ENCODE measurements at places on chromosomes 16 and 17.

DNA sequence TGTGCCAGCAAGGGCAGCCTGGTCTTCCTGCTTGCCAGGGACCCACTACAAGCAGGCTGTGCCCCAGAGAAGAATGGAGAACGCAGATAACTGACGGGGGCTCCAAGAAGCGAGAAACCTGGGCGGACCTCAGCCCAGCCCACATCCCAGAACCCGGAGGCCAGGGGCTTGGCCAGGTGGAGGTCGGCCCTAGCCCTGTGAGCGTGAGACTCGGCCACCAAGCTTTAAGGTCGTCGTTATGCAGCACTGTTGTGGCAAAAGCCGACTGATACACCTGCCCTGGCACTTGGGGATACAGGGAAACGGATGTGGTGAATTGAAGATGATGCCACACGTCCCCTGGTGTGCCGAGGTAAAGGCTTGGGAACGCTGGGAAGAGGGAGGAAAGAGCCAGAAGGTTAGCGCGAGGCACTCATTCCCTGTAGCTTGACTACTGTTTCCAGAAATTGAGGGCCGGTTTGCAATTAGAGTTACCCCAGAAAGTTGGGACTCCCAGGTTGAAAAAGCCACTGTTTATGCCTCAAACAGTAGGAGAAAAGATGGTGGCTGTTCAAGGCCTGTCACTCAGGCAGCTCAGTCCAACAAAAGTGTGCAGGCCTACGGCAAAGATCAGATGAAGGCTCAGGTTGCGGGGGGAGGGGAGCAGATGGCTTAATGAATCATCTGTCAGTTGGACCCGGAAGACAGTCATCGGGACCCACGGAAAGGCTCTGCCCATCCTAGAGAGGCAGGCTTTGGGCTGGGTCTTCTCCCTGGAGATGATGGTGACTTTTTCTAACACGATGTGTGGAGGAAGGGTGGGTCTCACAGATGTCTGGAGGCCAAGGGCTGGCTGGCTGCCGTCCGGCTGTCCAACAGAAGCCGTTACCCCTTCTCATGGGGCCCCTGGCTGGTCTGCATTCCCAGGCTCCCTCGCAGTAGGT lies 45.6 kb upstream of the BAHCC1 start:
- peaks cover 34% of the 10 kb centered on the region for H3K4me1 ChIP-seq
- DNase-seq = no peak
- no peaks in the 10 kb centered on the region for H3K36me3 ChIP-seq
- H3K27me3 ChIP-seq = no peaks in the 10 kb centered on the region
- no peak overlapping the region for H3K27ac ChIP-seq

GRCh38 chr16:31496670-31497069 lies 11.5 kb downstream of the RUSF1 start:
- H3K4me1 ChIP-seq = peaks cover 4% of the 10 kb centered on the region
- H3K27ac ChIP-seq = peak overlapping the region; percentile 39
- H3K4me3 ChIP-seq = no peak overlapping the region
- H3K36me3 ChIP-seq = peaks cover 88% of the 10 kb centered on the region
- DNase-seq = peak; percentile 78
- H3K27me3 ChIP-seq = no peaks in the 10 kb centered on the region

DNA sequence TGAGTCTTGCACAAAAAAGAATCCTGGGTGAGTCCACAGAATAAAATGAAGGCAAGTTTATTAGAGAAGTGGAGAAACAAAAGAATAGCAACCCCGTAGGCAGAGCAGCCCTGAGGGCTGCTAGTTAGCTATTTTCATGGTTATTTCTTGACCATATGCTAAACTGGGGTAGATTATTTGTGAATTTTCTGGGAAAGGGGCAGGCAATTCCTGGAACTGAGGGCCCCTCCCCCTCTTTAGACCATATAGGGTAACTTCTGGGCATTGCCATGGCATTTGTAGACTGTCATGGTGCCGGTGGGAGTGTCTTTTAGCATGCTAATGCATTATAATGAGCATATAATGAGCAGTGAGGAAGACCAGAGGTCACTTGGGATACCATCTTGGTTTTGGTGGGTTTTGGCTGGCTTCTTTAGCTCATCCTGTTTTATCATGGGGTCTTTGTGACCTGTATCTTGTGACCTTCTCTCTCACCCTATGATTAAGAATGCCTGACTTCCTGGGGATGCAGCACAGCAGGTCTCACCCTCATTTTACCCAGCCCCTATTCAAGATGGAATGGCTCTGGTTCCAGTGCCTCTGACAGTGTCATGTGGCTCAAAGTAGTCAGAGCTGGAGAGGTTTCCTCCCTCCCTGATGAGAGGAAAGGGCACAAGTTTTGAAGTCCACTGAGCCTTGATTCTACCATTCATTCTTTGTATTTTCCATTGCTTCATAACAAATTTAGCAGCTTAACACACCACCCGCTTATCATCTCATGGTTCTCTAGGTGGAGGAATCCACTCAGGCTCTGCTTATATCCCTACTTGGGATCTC lies 55.7 kb upstream of the LGALS9 start:
- DNase-seq = no peak
- no peak overlapping the region for H3K4me3 ChIP-seq
- no peaks in the 10 kb centered on the region for H3K27me3 ChIP-seq
- peaks cover 15% of the 10 kb centered on the region for H3K4me1 ChIP-seq

- H3K27me3 ChIP-seq = no peaks in the 10 kb centered on the region
- H3K4me1 ChIP-seq = peaks cover 10% of the 10 kb centered on the region
- no peak overlapping the region for H3K4me3 ChIP-seq
- H3K36me3 ChIP-seq = no peaks in the 10 kb centered on the region
- no peak for DNase-seq
Measured at GRCh38 chr16:82265809-82266208, 95.8 kb upstream of the MPHOSPH6 start.

GRCh38 chr17:1091900-1092299 lies 87.9 kb downstream of the ABR start:
- no peak for DNase-seq
- no peaks in the 10 kb centered on the region for H3K27me3 ChIP-seq
- peaks cover 70% of the 10 kb centered on the region for H3K36me3 ChIP-seq
- H3K4me1 ChIP-seq = peaks cover 18% of the 10 kb centered on the region

- no peak overlapping the region for H3K27ac ChIP-seq
- H3K36me3 ChIP-seq = no peaks in the 10 kb centered on the region
- no peak overlapping the region for H3K4me3 ChIP-seq
- H3K27me3 ChIP-seq = no peaks in the 10 kb centered on the region
Measured at GRCh38 chr16:61836804-61837393, 199.3 kb downstream of the CDH8 start.

GRCh38 chr16:23838485-23839142 lies 2.8 kb downstream of the PRKCB start:
- no peak for DNase-seq
- H3K27ac ChIP-seq = no peak overlapping the region
- no peaks in the 10 kb centered on the region for H3K27me3 ChIP-seq
- H3K4me1 ChIP-seq = peaks cover 31% of the 10 kb centered on the region
- no peak overlapping the region for H3K4me3 ChIP-seq
- no peaks in the 10 kb centered on the region for H3K36me3 ChIP-seq

GRCh38 chr17:50805486-50805885 lies 29.9 kb upstream of the WFIKKN2 start:
- no peaks in the 10 kb centered on the region for H3K36me3 ChIP-seq
- H3K4me3 ChIP-seq = no peak overlapping the region
- no peaks in the 10 kb centered on the region for H3K4me1 ChIP-seq
- no peak overlapping the region for H3K27ac ChIP-seq
- H3K27me3 ChIP-seq = no peaks in the 10 kb centered on the region
- DNase-seq = no peak

DNA sequence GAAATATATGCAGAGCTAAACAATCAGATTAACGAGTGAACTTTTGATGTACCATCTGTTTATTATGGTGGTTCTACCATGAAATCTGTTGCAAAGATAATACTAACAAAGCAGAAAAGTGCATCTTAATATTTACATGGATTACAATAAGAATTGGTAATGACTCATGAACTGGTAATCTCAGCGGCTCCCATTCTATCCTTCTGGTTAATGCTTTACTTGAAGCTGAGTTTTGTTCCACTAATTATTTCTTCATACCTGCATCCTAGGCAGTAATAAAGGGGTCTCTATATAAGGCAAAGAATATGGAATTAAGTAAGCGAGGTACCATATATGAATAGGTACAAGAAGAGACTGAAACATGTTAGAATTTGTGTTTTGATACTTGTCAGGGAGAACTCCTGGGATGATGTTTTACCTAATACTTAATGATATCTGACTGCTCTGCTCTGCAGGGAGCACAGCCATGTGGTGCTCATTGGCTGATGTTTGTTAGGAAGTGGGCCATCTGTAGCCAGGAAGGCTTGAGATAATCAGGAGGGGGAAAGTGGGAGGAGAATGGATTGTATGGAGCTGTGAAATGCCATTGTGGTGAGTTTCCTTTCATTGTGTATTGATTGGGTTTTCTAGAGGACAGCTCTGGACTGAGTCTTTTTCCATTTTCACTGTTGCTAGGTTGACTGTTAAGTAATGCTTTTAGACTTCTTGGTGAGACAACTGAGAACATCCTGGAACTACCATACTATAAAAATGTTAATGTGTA lies 52.6 kb downstream of the MAP2K6 start:
- H3K27me3 ChIP-seq = no peaks in the 10 kb centered on the region
- DNase-seq = no peak
- H3K4me3 ChIP-seq = no peak overlapping the region
- no peaks in the 10 kb centered on the region for H3K4me1 ChIP-seq

GRCh38 chr17:39325528-39326240 lies 75.7 kb downstream of the FBXL20 start:
- no peaks in the 10 kb centered on the region for H3K27me3 ChIP-seq
- H3K4me1 ChIP-seq = peaks cover 9% of the 10 kb centered on the region
- H3K36me3 ChIP-seq = no peaks in the 10 kb centered on the region
- no peak for DNase-seq

DNA sequence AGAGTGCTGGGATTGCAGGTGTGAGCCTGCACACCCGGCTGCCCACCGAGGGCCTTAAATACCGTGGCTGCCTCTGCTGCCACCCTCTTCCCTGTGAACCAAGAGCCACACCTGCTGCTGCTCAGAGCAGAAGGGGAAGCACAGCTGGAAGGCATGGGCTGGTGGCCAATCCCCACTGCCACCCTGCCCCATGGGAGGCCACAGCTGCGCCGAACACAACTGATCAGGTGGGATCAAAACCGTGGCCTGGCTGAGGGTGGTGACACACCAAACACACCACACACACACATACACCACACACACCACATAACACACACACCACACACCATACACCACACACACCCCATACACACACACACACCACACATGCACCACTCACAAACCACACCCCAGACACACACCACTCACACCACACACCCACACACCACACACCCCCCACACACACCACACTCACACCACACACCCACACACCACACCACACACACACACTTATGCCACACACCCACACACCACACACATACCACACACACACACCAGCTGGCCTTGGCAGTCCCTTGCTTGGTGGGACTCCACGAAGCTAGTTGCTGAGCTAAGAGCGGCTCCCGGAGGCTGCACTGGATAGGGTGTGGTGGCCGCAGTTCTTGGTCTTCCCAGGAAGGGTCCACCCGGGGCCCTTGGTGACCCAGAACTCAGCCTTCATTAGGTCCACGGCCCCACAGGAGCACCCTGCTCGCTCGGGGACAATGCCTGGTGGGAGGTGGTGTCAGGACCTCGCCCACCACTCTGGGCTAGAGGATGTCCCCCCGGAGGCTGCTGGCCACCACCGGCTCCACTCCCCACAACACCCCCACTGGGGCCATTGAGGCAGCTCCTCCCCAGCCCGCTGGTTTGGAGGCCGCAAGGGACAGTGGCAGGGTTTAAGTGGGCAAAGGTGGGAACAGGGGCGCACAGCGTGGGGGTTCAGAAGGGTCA lies 14.9 kb downstream of the CEP131 start:
- no peak overlapping the region for H3K4me3 ChIP-seq
- no peaks in the 10 kb centered on the region for H3K36me3 ChIP-seq
- DNase-seq = no peak
- no peaks in the 10 kb centered on the region for H3K4me1 ChIP-seq
- H3K27me3 ChIP-seq = no peaks in the 10 kb centered on the region
- no peak overlapping the region for H3K27ac ChIP-seq

GRCh38 chr16:85836706-85837582 lies 37.4 kb downstream of the COX4I1 start:
- H3K27ac ChIP-seq = no peak overlapping the region
- no peak overlapping the region for H3K4me3 ChIP-seq
- no peak for DNase-seq
- H3K36me3 ChIP-seq = no peaks in the 10 kb centered on the region

DNA sequence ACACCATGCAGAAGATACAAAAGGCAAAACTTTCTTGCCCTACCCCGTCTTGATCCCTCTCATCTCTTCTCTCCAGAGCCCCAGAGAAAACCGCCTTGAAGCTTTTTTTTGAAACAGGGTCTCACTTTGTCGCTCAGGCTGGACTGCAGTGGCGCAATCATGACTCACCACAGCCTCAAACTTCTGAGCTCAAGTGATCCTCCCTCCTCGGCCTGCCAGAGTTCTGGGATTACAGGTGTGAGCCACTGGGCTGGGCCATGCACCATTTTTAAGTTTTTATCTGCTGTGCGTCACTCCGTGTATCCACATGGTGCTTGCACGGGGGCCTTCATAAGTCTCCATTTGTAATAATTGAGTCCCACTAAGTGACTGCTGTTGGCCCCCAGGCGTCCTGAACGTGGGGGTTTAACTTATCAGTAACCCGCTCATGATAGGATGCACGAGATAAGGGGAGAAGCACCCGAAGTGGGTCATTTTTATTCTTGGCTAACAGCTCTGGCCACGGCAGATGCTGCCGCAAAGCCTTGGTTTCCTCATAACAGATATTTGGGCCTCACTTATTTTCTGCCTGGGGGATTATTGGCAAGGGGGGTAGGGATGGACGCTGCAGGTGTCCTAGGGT lies 8.6 kb downstream of the DNAH17 start:
- H3K36me3 ChIP-seq = no peaks in the 10 kb centered on the region
- H3K4me1 ChIP-seq = peaks cover 12% of the 10 kb centered on the region
- no peak for DNase-seq
- H3K27ac ChIP-seq = no peak overlapping the region
- H3K27me3 ChIP-seq = no peaks in the 10 kb centered on the region

- H3K36me3 ChIP-seq = no peaks in the 10 kb centered on the region
- H3K4me3 ChIP-seq = peak overlapping the region; percentile 52
- no peak overlapping the region for H3K27ac ChIP-seq
Measured at GRCh38 chr17:16491131-16491702, 776 bp downstream of the LRRC75A start.

DNA sequence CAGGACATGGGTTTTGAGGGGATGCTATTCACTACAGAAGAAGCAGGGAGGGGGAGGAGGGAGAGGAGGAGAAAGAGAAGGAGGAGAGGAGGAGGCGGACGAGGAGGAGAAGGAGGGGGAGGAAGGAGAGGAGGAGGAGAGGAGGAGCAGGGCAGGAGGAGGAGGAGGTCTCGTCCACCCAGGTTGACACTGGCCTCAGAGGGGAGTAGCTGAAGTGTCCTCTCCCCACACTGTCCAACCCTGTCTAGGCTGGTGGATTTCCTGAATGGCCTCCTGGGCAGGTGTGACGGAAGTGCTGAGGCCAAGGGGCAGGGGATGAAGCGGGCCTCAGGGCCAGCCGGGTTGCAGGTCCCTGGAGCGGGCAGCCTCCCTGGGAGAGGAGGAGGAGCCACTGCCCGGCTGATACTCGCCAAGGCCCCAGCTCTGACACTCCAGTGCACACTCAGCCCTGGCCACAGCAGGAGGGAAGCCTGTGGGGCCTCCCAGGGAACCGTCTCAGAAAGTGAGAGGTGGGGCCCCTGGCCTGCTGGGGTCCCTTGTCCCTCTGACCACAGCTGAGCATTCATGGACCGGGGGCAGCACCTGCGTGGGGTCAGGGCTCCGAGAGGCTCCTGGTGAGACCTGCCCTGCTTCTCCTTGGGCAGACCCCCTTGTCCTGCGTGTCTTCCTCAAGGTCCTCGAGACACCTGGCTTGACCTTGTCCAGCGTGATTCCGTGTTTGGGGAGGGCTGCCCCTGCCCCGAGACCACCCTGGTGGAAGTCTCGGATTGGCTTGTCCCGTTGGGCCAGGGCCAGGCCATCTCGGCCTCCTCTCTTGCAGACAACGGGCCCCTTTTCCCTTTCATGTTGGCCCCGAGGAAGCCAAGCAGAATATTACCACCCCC lies 200.6 kb upstream of the CIBAR2 start:
- no peak overlapping the region for H3K27ac ChIP-seq
- H3K4me1 ChIP-seq = peaks cover 5% of the 10 kb centered on the region
- no peak overlapping the region for H3K4me3 ChIP-seq
